ENCODE measurements at places on chromosomes 3 and 15. TPM values are rescaled to one million over a fixed set of nuclear protein-coding genes. Genes with fewer than 3 reads are reported as not detected.

The RTP3 gene
- not detected for polyA plus RNA-seq

The ROPN1 gene
- not detected for polyA plus RNA-seq

The CACNA2D3 gene
- 0.39 TPM for polyA plus RNA-seq

The CA12 gene
- 40.9 TPM for polyA plus RNA-seq

The ROPN1B gene
- not detected for polyA plus RNA-seq

The SOX14 gene
- not detected for polyA plus RNA-seq

The UBL7 gene
- 79.1 TPM for polyA plus RNA-seq

The GHRL gene
- polyA plus RNA-seq, result not detected

The TRH gene
- polyA plus RNA-seq, result 0.15 TPM

The GNAT1 gene
- polyA plus RNA-seq, result not detected

The MAN2C1 gene
- polyA plus RNA-seq, result 47.6 TPM

The CCR9 gene
- polyA plus RNA-seq, result not detected

The ADAMTSL3 gene
- polyA plus RNA-seq, result not detected

The SCG3 gene
- not detected for polyA plus RNA-seq

The MAP2K5 gene
- polyA plus RNA-seq, result 15.0 TPM

The OXTR gene
- 128 TPM for polyA plus RNA-seq

Data from GM23248 (cell line).